Stromal cell of bone marrow (primary cell): ENCODE measurements at places on chromosomes 3 and 15.

DNA sequence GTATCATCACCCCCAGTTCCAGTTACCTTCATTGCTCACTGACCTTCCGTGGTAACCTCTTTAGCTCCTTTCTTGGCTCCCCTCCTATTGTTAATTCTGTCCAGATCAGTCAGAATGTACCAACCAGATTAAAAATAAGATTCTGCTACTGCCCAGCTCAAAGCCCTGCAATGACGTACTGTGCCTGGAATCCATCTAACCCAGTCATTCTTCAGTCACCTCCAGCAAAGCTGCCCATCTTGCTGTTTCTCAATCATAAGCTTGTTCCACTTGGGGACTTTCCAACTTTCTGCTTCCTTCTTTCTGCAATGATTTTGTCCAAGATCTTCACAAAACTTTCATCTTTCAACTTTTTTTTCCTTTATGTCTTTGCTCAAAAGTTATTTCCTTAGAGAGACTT, 512.0 kb upstream of the ZNF385D start:
- peak; percentile 43 for DNase-seq

- DNase-seq, result no peak
These were observed 194.0 kb upstream of the LMCD1 start for GRCh38 chr3:8307545-8308110.

- DNase-seq, result no peak
These were observed 78.7 kb upstream of the TSC22D2 start for GRCh38 chr3:150329408-150329807.

DNA sequence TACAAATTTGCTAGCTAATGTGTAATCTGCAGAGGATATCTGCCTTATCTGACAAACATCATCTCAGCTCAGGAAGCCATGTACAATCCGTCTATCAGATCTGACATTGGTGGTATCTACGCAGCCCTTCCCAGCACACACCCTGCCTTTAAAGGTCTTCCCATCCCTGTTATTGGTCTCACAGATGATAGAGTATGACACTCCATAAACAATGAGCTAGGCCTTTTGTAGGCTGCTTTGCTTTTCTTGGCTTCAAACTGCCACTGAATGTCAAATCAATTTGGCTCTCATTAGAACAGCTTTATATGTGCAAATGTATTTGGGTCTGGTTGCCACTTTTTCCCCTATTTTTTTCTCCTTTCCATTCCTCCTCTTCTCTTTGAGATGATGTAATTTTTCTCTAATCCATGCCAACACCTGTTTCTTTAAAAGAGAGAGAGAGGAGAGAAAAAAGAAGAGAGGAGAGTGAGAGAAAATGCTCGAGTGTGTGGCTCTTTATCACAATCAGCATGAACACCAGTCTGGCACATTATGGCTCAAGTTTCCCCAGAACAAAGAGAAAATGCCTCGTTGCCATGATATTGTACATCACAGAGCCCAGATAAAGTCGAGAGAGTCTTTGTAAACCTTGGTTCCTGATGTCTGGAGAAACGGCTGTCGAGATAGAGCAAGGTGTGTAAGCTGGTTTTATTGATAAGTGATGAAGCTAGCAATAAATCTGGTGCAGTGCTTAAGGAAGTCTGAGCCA, 80.8 kb upstream of the DPH6 start:
- DNase-seq, result peak; percentile 29

- DNase-seq, result no peak
These were observed 187.3 kb downstream of the UBE2E2 start for GRCh38 chr3:23390446-23390845.

DNA sequence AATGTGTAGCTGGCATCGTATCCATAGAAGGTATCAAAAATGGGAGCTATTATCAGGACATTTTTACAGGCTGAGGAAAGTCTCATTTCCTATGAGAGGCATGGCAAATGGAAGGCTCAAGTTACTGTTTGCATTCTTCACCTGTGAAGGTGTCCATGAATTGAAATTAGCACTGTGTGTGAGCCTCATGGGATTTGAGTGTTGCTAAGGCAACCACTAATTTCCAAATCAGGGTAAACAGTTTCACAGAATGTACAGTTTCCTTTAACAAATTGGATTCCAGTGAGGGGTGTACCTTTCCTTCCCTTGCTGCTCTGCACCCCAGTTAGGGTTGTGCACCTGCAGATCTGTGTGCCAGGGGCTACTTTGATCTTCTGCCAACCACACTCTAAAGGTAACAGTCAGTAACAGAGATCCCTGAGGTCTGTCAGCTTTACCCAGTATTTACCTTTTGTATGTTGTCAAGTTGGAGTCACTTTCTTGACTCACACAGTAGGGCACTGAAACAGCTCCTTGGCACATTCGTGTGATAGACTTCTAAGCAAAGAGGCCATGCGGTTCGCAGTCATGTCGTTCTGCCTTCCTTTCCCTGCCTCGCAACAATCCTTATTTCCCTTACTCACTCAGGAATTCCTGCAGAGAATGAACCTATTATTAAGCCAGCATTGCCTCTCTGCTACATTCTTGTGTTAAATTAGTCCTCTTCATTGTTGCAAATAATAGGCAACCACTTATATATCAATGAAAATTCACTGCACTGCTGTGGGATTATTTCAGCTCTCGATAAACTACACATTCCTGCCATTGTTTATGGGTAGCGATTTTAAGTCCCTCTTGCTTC, 129.8 kb upstream of the GBE1 start:
- no peak for DNase-seq

DNA sequence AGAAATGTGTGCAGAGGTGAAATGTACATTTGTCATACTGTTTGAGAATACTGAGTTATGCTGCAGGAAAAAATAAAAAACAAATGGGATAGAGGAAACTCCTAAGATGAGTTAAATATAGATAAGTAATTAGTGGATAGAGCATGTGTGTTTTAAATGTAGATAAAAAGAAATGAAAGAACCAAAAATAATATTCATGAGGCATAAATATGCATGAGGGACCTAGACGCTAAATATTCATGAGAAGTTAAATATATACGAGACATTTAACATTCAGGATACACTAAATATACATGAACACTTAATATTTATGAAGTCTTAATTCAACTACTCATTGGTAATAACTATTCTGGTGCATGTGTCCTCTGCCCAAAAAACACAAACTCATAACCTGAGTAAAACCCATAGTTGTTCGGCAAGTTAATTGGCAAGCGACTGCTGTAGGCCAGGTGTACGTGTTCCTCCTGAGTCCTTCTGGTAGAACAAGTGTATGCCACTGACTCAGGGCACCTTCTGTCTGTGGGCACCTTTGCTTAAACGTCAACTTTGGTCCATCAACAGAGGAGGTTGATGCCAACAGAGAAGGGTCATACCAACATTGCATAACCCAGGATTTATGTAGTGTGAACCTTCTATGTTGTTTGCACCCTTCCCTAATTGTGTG, 24.5 kb upstream of the DENND6A start:
- DNase-seq, result no peak

- DNase-seq, result no peak
These were observed 235.8 kb downstream of the FHIT start for GRCh38 chr3:61015408-61015807.

DNA sequence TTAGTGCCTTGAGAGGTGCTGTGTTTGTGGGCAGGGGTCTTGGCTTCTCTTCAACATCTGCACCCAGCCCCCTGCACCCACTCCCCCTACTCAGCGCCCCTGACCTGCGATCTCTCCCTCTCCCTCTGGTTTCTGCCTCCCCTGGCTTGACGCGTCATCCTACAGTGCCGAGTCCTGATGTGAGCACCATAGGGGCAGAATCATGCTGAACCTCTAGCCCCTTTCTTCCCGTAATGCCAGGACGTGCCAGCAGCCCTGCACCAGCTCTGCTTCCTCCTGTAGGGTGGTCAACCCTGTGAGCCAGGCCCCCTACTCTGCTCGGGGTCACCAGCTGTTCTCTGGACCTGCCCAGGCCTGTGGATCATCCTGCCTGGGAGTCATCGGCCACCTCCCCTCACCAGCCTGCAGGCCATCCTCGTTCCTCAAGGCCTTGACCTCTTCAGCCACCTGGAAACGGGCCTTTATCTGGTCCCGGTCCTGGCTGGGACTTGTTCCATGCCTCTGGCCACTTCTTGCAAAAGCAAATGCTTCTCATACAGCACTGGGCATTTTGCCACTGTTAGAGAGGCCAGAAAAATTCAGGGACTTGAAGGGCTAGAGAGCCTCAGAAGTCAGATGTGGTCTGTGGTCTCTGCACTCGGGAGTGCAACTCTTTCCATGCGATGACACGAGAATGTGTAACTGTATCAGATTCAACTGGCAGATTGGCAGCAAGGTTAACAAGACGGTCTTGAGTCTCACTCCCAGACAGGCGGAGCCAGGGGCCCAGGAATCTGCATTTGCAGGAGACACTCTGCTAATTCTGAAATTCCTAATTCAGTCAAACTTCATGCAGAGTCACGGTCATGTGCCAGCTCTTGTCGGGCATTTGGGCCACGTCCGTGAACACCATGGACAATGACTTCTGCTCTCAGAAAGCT, 16.7 kb upstream of the KLF15 start:
- peak; percentile 33 for DNase-seq

DNA sequence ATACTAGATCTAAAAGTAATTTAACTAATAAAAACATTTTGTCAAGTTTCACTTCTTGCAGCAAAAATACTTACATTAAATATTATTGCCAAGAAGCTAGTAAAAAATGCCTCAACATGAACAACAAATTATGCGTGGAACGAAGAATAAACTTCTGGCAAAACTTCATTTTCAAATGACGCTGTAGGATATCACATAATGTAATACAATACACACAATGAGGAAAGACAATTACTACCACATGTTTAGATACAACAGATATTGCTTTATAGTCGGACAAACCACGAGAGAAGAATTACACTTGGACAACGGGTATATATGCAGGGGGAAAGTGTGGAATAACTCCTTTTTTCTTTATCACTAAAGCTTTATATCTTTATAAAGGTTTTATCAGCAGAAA, 21.6 kb downstream of the P3H2 start:
- DNase-seq, result no peak

DNA sequence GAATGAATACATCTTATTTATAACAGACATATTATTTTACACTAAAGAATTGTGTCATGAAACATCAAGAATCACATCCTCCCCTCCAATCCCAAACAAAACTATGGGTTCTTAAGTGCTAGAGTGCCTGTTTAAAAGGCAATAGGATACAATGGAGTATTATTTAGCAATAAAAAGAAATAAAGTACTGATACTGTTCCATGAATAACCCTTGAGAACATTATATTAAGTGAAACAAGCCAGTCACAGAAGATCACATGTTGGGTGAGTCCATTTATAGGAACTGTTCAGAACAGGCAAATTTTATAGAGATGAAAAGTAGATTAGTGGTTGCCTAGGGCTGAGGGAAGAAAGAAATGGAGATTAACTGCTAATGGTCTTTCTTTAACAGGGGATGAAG, 86.5 kb downstream of the ANKRD28 start:
- DNase-seq, result no peak

- no peak for DNase-seq
These were observed 142.8 kb downstream of the TGFBR2 start for GRCh38 chr3:30749230-30749629.
